ENCODE measurements at places on chromosomes 11 and 22.

- DNase-seq: no peak
Observed at GRCh38 chr11:65958774-65959420, 2.6 kb upstream of the SART1 start.

- no peak for DNase-seq
Observed at GRCh38 chr11:10488121-10488933, 33.3 kb downstream of the AMPD3 start.

DNA sequence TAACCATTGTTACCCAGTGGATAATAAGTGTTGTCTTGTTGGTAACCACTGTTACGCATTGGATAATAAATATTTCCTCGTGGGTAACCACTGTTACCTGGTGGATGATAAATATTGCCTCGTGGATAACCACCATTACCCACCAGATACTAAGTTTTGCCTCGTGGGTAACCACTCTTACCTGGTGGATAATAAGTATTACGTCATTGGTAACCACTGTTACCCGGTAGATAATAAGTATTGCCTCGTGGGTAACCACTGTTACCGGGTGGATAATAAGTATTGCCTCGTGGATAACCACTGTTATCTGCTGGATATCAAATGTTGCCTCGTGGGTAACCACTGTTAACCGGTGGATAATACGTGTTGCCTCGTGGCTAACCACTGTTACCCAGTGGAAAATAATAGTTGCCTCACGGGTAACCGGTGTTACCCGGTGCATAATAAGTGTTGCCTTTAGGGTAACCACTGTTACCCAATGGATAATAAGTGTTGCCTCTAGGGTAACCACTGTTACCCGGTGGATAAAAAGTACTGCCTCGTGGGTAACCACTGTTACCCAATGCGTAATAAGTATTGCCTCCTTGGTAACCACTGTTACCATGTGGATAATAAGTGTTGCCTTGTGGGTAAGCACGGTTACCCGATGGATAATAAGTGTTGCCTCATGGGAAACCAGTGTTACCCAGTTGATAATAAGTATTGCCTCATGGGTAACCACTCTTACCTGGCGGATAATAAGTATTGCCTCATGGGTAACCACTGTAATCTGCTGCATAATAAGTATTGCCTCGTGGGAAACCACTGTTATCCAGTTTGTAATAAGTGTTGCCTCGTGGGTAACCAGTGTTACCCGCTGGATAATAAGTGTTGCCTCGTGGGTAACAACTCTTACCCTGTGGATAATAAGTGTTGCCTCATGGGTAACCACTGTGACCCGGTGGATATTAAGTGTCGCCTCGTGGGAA is 21.9 kb upstream of the NXPE4 start:
- DNase-seq: no peak

GRCh38 chr22:45709060-45709739 is 37.6 kb downstream of the ATXN10 start:
- no peak for DNase-seq

DNA sequence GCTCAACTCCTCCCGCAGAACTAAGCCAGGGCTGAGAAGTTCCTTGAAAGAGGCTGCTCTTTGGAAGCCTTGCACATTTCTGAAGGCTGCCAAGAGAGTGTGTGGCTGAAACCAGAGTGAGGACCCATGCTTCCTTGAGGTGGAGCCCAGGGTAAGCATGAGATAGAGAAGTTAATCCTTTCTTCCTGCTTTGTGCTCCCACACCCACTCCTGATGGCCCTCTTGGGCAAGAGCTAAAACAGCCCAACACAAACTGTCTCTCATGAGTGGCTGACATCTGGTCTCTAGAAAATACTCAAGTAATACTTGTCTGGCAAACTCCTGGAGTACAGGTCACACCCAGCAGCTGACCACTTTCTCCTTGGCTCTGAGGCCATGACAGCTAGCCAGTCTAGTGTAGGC is 523.7 kb downstream of the INSC start:
- DNase-seq: no peak

DNA sequence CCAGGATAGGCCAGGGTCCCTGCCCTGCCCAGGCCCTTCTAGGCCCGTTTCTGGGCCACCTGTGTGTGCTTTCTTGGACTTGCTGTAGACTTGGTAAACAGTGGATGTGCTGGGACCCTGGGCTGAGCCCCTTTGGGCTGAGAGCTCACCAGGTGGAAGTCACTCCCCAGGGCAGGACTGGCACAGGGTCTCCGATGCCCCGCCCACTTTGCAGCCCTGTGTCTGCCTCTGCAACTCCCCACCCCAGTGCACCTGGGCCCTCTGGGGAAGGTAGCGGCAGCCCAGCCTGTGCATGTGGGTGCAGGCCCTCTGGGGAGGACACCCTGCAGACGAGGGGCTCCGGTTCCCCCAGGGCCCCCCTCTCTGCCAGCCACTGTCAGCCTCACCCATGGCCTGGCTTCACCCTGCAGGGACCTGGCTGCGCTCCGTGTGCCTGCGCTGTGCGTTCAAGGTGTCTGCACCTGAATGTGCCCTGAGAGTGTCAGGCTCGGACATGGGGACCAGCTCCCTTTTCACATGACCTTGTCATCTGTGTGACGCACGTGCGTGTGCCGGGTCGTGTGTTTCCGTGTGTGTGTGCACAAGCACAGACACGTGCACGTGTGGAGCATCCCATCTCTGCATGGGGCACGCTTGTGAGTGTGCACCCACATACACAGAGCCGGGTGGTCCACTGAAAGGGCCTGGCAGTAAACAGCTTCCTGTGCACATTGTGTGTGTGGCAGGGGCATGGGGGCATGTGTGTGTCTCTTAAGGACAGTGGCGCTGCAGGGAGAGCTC is 118.5 kb downstream of the KCNQ1OT1 start:
- DNase-seq: no peak

- no peak for DNase-seq
Observed at GRCh38 chr11:45078236-45079074, 68.0 kb upstream of the PRDM11 start.

DNA sequence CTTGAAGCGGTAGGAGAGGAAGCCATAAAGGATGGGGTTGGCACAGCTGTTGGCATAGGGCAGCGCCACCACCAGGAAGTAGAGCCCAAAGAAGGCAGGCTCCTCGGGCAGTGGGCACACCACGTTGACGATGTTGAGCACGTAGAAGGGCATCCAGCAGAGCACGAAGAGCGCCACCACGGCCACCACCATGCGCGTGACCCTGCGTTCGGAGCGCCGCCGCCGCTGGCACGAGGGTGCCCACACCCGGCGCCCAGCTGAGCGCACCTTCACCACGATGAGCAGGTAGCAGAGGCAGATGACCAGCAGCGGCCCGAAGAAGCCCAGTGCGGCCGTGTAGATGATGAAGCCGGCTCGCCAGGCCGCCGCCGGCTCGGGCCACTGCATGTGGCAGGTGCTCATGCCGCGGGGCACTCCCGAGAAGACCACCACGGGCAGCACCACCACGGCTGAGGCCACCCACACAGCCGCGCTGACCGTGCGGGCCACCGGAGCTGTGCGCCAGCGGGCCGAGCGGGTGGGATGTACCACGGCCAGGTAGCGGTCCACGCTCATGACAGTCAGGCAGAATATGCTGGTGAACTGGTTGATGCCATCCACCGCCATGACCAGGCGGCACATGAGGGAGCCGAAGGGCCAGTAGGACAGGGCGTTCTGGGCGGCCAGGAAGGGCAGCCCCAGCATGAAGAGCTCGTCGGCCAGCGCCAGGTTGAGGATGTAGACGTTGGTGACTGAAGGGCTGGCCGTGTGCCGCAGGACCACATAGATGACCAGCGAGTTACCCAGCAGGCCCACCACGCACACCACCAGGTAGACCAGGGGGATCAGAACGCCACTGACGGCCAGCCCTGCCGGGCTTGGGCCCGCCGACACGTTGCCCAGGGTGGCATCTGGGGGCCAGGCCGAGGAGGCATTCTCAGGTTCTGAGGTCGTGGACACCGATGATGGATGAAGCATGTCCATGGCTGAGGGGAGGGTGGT is 5.1 kb downstream of the SSTR3 start:
- no peak for DNase-seq

GRCh38 chr11:35234460-35235156 is 95.6 kb downstream of the CD44 start:
- no peak for DNase-seq

DNA sequence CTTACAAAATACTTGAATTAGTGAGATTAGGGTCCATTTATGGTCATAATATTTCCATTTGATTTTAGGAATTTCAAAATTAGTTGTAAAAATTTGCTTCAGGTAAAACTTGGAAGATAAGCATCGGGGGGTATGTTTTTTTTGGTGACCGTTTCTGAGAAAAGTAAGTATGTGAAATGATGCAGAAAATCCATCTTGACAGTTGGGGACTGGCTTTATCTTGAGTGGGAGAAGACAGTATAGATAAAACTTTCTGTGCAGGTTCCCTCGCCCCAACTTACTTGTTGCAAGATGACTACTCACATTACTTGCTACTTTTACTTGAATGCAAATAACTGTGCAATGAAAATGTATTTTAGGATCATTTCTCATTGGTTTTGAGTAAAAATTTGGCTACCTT is 49.5 kb downstream of the DNAJC24 start:
- no peak for DNase-seq

GRCh38 chr11:57597461-57597915 is at the start of gene SERPING1:
SERPING1 (plus strand) TSS chr11:57597685; CDS start chr11:57598271, 586 bp downstream.
- DNase-seq: no peak

- DNase-seq: no peak
Observed at GRCh38 chr11:69200331-69201065, 44.8 kb downstream of the SMIM38 start.

DNA sequence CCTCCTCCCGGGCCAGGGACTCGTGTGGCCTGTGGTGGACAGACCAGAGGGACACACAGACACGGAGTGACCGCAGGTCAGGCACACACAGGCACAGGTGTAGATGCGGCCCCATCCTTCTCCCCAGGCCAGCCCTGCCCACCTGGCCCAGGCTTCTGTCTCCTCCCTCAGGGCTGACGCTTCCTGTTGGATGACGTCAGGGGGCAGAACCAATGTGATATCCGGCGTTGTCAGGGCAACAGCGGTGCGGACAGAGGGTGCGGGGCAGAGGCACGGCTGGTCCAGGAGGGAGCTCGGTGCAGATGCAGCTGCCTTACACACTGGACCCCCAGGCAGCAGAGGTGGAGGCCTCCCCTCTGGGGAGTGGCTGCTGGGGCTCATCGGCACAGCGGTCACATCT is 2.9 kb upstream of the TUBGCP6 start:
- no peak for DNase-seq

DNA sequence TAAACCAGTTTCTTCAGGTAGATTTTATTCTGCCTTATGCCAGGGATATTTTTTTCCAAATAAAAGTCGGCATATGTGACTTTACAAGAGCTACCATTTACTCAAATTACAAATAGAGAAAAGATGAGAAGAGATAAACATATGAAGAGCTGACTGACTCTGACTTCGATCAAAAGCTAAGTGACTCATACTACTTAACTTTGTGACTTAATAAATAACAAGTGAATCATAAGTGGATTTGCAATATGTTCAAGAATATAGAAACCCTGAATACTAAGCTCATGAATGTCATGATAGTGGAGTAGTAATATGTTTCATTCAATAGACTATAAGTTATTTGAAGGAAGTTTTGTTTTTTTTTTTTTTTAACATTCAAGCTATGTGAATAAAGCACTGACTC is 130.5 kb upstream of the ANO3 start:
- no peak for DNase-seq

GRCh38 chr11:99368583-99368982 is 347.8 kb downstream of the CNTN5 start:
- no peak for DNase-seq

DNA sequence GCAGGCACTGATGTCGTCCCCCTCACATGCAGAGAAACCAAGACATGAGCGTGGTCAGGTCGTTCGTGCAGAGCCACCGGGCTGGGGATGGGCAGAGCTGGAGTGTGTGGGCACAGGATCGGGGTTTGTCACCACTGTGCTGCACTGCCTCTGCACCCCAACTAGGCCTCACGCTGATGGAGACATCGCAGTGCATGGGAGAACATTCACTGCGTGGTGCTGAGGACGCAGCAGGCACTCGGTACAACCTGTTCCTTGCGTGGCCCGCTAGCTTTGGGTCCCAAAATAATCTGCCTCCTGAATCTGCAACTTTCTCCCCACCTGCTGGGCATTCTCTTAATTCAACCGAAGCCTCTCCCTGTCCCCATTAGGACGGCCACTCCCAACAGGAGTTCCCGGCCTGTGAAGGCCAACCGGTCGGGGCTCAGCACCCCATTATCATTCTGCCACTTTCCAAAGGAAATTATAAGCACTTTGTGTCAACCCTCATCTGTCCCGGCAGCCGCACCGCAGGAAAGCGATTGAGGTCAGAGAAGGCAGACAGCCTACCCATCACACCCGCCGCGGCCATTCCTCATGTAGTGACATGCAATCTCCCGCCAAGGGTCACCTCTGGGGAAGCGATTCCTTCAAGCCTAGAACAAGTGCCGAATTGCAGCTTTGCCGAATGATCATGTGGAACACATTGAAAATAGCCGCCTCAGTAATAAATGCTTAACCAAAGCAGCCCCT is 490.4 kb downstream of the MN1 start:
- no peak for DNase-seq

GRCh38 chr11:60878245-60879101 is 11.1 kb downstream of the ZP1 start:
- DNase-seq: no peak

DNA sequence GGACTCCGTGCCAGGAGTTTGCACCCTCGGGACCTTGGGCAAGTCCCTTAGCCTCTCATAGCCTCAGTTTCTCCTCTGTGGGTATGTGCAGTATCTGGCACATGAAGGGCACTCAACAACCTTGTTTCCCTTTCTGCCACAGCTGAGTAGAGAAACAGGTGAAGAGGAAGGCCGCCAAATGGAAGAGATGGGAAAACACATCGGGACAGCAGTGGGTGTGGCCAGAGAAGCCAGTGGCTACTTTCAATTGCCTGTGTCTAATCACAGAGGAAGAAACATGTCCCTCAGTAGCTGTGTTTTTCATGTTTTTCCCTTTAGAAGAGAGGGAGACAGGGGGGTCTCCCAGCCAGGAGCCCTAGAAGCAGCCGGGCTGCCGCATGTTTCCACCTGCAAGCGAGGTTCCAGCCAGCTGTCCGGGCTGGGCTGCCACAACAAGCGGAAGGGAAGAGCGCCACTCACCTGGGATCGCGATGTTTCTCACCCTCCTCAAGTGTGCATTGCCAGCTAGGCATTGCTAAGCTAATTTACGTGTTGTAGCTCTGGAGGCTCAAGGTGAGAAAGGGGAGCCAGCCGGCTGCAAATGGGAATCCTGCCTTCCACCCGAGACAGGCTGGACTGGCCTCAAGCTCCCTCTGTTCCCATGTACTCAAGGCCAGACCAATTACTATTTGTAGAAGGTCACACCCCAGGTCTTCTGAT is 16.7 kb downstream of the ASPHD2 start:
- DNase-seq: no peak

GRCh38 chr11:43392713-43393112 is 34.0 kb downstream of the TTC17 start:
- DNase-seq: no peak

Data from HS-27A (cell line).